ENCODE measurements at places on chromosomes 5 and 9.

DNA sequence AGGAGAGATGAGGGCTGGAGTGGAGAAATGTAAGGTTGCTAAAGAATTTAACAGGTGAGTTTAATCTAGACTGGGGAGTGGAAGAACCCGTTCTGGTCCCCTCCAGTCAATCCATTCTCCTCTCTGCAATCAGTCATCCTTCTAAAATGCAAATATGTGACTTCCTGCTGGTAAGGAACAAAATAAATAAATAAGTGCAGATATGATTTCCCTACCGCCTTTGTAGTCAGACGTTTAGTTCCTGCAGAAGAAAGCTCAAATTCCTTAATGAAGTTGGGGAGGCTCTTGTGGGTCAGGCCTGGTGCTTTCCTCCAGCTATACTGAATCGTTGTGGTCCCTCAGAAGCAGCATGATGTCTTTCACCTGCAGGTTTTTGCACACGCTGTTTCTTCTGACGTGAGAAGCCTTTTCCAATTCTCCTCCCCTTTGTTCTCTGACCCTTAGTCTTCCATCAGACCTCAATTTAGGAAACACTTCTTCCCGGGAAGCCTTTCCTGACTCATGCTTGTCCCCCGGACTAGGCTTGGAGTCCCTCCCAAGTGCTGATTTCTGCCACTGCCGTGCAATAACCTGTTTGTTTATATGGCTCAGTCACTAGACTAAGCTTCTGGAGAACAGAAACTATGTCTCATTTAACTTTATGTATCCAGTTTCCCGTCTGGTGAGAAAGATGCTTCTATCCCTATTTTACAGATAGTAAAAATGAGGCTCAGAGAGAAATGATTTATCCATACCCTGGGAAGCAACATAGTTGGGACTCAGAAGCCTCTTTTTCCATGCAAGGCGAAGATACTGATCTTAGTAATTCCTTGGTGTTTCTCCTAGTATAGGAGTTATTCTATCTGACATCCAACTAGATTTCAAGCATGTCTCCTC is 1.3 kb downstream of the ATP6V1G1 start:
- DNase-seq = peak; percentile 55

- DNase-seq = peak; percentile 62
Observed at GRCh38 chr9:131530546-131530919, 530 bp downstream of the UCK1 start.

DNA sequence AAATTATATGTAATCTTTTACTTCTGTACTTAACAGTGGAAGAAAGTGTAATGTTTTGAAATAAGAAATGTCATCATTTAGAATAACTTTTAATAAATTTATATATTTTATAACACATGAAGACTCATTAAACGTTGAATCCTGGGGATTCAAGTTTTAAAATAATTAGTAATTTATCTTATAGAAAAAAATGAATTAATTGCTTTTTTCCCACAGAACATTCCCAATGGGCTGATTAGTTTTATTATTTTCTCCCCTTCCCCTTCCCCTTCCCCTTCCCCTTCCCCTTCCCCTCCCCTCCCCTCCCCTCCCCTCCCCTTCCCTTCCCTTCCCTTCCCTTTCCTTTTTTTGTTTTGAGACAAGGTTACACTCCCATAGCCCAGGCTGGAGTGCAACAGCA is 79.7 kb downstream of the MRPS30 start:
- DNase-seq = no peak

- no peak for DNase-seq
Observed at GRCh38 chr9:82526577-82526976, 536.4 kb downstream of the RASEF start.

- DNase-seq = no peak
Observed at GRCh38 chr5:58259685-58260152, 200.2 kb downstream of the PLK2 start.

Data from Karpas-422 (cell line).